ENCODE measurements at places on chromosomes 5 and 9.

- peak; percentile 30 for DNase-seq
These were observed 21.3 kb upstream of the GBGT1 start for GRCh38 chr9:133184971-133185370.

GRCh38 chr9:93656426-93657239 lies 80.2 kb downstream of the PHF2 start:
- DNase-seq: no peak

DNA sequence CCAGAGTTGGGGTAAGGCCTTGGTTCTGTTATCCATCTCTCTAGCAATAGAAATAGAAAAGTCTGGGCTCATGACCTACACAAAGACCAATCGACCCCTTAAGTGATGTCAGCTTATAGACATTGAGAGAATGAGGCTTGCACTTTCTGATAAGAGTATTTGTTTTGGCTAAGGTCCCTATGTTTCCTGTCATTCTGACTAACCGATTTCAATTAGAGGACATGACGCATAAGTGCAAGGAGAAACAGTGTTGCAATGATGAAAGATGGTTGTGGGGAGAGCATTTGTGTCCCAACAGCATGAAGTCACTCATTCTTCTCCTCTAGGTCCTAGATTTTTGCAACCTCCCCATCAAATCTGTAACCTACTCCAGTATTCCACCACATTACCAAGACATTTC lies 255.1 kb downstream of the MAT2B start:
- no peak for DNase-seq

DNA sequence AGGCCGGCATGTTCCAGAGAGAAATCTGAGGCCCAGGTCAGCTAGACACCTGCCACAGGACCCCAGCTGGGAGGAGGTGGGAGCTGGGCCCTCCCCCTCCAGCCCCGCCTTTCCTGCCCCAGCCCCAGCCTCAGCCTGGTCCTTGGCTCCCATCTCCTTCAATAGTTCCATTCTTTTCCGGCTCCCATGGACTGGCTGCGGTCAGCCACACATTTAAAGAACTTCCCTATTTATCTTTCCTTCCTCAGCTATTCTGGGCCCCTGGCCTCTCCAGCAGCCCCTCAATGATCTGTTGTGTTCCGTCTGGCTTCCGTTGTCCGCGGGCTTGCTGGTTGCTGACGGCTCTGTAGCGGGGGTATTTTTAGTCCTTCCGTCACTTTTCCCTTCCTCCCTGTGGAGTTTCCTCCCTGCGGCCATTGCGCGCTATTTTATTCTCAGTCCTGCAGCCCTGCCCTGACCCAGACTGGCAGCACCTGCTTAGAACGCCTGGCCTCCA lies 73.8 kb downstream of the AMBP start:
- no peak for DNase-seq

DNA sequence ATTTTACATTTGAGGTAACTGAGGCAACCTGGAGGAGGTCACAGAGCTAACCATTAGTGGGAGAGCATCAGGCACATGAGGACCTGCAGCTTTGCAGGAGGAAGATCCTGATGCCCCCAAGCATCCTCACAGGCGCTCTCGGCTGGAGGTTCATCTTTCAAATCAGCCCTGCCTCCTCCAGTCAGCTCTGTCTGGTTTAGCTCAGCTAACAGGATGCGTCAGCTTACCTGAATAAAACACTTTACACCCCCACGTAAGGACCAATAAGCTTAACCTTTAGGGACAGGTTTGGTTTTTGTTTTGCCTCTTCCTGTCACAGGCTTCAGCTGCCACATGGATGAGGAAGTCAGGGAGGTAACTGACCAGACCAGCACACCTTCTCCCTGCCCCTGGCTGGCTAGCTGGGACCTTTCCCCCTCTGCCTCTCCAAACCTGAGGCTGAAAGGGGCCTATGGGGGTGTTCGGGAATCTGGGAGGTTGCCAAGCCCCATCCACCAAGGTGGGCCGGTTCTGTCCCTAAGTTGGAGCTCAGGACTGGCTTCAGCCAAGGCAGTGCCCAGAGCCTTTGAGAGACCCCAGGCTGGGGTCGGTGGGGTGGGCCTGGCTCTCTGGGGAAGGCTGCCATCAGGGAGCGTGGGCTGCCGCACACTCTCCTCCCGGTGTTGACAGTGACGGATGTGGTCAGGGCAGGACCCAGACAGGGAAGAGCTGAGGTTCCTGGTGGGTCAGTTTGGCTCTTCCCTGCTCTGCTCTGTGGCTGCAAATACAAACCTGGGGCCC lies 20.0 kb upstream of the FCN1 start:
- peak; percentile 50 for DNase-seq

GRCh38 chr9:81380504-81381359 lies 308.6 kb downstream of the TLE1 start:
- DNase-seq: no peak

DNA sequence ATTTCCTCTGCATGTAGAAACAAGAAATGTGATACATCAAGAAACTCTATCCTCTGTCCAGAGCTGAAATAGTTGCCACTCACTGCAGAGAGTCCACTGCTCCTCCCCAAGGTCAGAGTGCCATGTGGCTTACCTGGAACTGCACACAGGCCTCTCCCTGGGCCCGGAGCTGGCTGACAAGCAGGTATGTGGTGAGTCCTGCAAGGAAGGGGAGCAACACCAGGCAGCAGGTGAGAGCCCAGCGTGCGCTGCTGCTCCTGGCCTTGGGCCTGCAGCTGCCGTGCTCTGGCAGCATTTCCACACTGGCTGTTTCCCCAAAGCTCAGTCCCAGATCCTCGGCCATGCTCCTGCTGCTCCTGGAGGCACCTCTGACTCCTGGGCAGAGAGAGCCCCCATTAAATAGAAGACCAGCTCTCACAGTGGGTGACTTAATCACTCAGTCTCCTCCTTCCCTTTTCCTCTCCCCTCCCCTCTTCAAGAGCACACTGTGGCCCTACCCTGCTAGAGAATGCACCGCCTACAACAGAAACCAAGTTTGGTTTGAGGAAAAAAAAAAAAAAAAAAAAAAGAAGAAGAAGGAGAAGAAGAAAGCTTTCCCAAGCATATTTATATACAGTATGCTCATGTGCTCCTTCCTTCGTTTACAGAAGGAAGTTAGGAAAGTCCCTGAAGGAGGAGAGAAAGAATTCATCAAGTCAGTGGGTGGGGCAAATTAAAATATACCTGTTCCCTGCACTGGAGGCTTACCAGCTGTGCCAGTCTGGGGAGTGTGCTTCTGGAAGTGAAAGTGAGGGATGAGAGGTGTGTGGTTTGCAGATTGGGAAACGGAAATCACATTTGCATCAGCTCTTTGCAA lies at the start of gene TNFSF15:
Gene TNFSF15 (minus strand): TSS at position 370 of the 856 bp plus-strand sequence. CDS start 27 bp downstream, at position 343.
- DNase-seq: peak; percentile 17

- no peak for DNase-seq
These were observed 378.8 kb upstream of the TLE4 start for GRCh38 chr9:79193001-79193400.

DNA sequence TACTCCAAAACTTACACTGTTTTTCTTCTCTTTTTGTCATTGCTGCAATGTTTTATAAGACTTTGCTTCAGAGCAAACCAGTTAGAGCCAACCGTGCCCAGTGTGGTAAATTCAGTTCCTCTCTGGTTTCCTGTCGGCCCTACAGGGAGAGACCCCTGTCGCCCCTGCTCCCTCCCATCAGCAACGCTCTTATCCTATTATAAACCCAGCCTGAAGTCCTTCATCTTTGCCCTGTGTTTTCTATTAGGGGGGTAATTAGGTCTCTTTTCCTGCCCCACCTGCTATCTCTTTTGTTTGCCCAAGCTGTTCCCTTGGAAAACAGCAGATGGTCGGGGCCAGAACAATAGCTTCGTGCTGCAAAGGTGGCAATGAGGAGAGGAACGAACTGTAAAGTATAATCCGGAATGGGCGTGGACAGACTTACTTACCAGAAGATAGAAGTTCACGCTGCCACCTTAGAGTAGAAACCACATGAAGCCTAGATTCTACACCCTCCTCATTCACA lies 21.4 kb upstream of the OTULINL start:
- no peak for DNase-seq

GRCh38 chr5:15575666-15576065 lies 75.7 kb downstream of the FBXL7 start:
- DNase-seq: no peak

- peak; percentile 62 for DNase-seq
These were observed 1.2 kb downstream of the MAP1B start for GRCh38 chr5:72108202-72109061.

GRCh38 chr5:160158087-160158486 lies 38.8 kb upstream of the PWWP2A start:
- no peak for DNase-seq

DNA sequence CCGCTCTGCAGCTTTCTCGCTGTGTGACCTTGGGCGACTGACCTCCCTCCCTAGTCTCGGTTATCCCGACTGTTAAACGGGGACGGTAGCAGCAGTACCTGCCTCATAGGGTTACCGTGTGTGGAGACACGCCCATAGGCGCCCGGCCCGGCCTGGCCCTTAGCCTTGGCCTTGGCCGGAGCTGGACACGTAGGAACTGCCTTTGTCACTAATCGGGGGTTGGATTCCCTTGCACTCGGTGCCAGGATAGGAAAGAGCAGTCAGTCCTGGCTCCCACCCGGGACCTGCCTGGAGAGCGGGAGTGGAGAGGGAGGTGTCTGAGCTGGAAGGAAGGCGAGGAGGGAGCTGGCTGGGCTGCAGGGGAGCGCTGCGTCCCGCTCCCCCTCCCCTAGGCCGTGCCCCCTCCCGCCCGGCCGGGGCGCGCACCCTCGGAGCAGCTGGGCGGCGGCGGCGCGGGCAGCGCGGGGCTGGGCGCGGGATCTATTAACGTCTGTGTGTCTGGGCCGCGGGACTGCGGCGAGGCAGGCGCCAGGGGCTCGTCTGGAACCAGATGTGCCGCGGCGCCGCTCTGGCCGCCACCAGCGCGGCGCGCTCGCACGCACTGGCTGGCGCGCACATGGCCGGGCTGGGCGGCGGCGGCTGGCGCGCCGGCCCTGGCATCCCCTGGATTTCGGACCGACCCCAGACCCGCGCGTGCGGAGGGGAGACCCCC lies 31.7 kb downstream of the PRRX2 start:
- no peak for DNase-seq

- DNase-seq: no peak
These were observed 177.2 kb upstream of the PITX1 start for GRCh38 chr5:135211083-135211790.

GRCh38 chr5:170109059-170110031 lies 3.6 kb downstream of the FOXI1 start:
- no peak for DNase-seq

DNA sequence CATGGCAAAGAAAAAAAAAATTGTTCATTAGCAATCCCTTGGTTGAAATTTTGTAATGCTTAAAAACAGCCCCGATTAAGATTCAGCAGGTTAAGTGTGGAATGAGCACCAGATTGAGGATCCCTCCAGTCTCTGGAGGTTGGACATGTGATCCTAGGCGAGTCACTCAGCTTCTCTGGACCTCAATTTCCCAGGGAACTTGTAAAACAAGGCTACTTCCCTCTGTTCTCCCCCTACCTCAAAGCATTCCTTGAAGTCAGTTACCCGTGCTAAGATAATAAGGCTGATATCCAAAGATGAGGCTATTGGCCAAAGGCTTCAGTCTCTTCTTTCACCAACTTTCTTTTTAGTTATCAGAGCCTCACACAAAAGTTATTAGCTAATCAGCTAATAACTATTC lies 2.9 kb downstream of the KLHL3 start:
- DNase-seq: no peak

GRCh38 chr5:77847814-77848290 lies 71.7 kb upstream of the TBCA start:
- no peak for DNase-seq

DNA sequence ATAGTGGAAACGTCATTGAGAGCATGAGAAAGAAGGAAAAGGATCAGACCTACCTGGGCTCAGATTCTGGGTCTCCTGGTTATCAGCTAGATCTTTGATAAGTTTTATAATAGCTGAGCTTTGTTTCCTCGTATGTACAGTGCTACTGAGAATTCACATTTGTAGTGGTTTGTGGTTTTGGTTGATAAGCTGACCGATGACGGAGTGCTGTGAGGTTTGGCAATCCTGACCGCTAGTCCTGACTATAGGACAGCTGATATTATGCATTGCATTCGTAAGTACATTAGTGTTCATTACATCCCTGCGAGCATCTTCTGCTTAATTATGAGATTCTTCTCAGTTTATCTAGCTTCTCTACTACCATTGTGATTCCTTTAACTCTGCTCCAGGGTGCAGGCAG lies 190.7 kb upstream of the SLC27A6 start:
- DNase-seq: peak; percentile 6

DNA sequence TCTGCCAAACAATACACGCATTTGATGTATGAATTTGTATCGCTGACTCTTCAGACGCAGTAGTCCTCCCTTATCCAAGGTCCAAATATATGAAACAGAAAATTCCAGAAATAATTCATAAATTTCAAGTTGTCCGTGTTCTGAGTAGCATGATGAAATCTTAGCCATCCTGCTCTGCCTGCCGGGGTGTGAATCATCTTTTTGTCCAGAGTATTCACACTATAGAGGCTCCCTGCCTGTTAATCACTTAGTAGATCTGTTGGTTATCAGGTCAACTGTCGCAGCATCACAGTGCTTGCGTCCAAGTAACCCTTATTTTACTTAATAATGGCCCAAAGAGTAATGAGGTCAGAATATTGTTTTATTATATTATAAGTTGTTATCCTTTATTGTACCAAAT lies 268.1 kb downstream of the DOCK8 start:
- DNase-seq: no peak

DNA sequence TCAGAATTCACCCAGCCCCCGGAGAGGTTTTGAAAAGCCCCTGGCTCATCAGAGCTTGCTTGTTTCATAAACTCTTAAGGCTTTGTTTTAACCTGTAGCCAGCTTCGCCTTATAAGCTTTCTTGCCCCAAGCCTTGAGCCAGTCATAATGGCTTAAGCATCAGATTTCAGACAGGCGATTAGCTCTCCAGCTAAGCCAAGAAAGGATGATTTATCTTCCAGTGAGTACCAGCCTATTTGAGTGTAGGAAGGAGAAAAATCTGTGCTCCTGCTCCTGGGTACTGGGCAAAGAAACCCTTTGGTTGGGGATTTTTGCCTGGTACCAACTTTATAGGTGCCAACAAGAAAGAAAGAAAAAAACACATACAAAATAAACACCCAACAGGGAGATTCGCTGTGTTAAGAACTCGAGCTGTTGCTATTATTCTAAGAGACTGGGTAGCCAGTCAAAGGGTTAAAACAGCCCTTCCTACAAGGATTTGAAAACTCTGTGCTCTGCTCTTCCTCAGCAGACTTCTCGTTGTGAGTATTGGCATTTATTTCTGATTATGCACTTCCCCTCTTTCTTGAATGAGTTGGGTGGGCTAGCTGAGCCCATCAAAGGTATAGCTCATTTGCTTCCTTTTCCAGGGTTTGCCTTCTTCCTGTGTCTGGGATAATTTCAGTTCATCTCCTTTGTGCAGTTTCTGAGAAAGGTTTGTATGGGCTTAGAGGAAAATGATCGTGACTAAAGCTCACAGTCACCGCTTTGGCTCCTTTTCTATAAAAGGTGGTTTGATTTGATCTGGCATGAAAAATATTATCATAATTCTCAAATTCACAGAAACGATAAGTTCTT lies 157.2 kb upstream of the DMRT1 start:
- DNase-seq: no peak

All from GM13977 (cell line).